ENCODE measurements at places on chromosomes 16 and 17.

DNA sequence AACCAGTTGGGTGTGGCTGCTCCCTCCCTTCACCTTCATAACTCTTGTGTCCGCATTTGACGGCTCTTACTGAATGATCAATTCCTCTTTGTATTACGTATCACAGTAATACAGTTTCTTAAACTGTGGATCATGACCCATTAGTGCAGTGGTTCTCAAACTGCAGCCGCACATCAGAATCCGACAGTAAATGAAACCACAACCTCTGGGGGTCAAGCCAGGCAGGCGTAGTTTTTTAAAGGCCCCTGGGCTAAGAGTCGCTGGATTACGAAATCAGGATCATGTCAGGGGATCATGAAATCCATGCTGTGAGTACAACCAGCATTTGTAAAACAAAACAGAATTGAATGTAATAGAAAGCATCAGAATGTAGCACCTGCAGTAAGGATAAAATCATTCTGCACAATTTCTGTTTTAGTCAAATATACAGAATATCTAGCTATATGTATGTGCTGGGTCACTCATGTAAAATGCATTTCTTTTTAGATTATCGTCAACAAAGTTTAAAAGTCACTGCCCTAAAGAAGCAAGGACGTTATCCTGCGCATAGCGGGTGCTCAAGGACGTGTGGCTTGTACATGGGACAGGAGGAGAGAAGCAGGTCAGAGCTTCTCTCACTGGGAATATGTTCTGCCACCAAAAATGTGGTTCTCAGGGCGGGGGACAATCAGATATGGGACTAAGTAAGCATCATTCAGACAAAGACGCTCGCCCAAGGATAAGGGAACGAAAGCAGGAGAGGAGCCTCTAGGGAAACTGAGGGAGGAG is 113.1 kb downstream of the ZFHX3 start:
- DNase-seq, result no peak

GRCh38 chr17:48628649-48629410 is 2.7 kb upstream of the HOXB9 start:
- DNase-seq, result no peak

- DNase-seq, result no peak
Measured at GRCh38 chr16:77297996-77298395, 98.8 kb downstream of the SYCE1L start.

DNA sequence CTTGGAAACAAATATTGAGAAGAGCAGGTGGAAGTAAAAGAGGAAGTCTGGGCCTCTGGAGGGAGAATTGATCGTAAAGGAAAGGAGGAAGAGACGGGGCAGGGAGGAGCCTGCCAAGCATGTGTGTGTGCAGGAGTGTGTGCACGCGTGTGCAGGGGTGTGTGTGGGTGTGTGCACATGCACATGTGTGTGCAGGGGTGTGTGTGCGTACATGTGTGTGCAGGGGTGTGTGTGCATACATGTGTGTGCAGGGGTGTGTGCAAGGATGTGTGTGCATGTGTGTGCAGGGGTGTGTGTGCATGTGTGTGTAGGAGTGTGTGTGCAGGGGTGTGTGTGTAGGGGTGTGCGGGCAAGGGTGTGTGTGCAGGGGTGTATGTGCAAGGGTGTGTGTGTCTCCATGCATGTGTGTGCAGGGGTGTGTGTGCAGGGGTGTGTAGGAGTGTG is 10.0 kb downstream of the CEP295NL start:
- DNase-seq, result no peak

DNA sequence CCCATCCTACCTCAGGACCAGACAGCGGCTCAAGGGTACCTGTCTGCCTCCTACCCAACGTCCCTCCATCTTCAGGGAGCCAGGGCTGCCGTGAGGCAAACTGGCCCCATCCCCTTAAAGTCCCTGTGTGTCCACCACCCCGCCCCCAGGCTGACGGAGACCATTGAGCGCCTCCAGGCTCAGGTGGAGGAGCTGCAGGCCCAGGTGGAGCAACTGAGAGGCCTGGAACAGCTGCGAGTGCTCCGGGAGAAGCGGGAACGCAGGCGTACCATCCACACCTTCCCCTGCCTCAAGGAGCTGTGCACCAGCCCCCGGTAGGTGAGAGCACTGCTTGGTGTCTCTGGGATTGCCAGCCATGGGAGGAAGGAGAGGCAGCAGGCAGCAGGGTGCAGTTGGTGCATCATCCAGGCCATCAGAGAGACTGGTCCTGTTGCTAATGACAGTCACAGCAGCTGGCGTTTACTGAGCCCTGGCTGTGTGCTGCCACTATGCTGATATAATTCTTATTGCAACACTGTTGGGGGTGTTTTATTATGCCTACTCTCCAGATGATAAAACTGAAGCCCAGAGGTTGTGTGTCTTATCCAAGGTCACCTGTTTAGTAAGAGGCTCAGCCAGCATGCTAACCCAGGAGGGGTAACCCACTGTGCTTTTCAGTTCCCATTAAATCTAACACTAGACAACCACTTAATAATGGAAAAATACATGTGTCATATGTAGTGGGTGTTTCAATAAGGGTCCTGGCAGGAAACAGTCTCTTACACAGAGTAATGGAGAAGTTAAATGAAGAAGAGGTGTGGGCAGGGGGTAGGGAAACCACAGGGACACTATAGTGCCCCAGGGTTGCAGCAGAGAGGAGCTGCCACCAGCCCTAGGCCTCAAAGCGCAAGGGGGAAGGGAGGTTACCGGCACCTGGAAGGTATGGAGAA is 10.3 kb upstream of the MRPL58 start:
- DNase-seq, result no peak

GRCh38 chr16:71585318-71585703 is 8.4 kb upstream of the TAT start:
- no peak for DNase-seq

- no peak for DNase-seq
Measured at GRCh38 chr17:10021272-10021984, 116.4 kb upstream of the RCVRN start.

DNA sequence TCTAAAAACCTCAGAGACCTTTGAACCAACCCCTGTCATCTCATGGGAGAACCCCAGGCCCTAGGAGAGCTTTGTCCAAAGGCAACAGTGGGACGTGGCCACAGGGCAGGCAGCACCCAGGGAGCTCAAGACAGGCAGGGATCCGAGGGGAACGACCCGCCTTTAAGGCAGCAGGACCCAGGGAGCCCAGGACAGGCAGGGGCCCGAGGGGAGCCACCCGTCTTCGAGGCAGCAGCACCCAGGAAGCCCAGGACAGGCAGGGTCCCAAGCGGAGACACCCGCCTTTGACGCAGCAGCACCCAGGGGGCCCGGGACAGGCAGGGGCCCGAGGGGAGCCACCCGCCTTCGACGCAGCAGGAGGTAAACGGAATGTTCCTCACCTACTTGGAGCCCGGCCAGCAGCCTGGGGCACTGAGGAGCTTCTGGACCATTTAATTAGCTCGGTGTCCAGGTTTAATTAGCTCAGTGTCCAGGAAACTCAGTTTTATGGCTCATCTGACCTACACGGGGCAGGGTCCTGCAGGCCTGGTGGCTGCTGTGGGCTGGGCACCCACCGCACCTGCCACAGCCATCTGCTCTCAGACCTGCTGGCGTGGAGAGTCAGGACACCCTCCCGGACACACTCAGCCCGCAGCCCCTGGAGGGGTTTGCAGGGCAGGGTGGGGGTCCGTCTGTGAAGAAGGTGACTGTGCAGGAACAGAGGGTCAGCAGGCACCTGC is 24.4 kb downstream of the PIEZO1 start:
- no peak for DNase-seq

GRCh38 chr17:68356520-68356919 is 65.2 kb downstream of the ARSG start:
- no peak for DNase-seq

- no peak for DNase-seq
Measured at GRCh38 chr16:80324371-80324770, 216.4 kb upstream of the DYNLRB2 start.

GRCh38 chr16:49659356-49659755 is 196.6 kb downstream of the ZNF423 start:
- DNase-seq, result no peak

DNA sequence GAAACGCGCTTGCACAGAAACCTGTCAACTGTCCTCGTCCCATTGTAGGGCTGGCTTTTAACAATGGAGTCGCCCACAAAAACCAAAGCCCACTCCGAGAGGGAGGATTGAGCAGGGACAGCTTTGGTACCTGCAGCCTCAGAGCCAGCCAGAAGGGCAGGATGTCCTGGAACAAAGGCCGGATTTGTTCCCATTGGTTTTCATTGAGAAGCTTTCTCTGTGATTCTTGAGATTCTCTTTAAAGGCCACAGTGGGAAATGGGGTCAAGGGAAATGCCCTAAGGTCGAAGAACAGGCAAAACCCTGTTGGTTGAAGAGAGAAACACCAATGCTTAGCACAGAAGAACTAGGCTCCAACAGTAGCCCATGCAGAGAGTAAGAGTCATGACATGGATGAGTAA is 65.4 kb downstream of the C16orf78 start:
- no peak for DNase-seq

DNA sequence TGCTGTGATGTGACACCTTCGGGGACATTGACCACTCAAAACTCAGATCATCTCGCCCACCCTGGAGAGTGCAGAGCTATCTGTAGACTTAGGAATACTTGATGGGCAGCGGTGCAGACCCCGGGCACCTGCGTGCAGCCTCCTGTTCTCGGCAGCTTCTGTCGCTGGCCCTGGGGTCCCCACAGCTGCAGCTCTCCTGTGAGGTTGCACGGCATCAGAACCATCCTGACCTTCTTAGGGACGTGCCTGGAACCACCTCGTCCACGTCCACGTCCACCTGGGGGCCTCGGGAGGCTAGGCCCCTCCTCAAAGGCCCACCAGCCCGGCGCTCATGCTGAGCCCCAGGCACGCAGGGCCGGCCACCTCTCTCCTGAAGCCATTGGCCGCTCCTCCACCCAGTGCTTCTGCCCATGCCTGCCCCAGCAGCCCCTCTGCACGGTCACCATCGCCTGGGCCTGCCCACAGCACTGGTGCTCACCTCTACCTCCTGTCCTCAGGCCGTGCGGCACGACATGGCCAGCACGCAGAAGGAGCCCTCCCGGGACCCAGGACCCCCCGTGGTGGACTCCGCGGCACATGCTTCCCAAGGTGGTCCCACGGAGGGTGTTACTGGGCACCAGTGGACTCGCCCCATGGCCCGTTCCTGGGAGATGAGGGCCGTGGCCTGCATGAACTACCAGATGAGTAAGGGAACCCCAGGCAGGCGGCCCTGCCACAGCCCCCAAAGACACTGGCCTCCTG is 2.3 kb upstream of the WFIKKN1 start:
- no peak for DNase-seq

- no peak for DNase-seq
Measured at GRCh38 chr17:66276328-66276937, 26.0 kb upstream of the PRKCA start.

DNA sequence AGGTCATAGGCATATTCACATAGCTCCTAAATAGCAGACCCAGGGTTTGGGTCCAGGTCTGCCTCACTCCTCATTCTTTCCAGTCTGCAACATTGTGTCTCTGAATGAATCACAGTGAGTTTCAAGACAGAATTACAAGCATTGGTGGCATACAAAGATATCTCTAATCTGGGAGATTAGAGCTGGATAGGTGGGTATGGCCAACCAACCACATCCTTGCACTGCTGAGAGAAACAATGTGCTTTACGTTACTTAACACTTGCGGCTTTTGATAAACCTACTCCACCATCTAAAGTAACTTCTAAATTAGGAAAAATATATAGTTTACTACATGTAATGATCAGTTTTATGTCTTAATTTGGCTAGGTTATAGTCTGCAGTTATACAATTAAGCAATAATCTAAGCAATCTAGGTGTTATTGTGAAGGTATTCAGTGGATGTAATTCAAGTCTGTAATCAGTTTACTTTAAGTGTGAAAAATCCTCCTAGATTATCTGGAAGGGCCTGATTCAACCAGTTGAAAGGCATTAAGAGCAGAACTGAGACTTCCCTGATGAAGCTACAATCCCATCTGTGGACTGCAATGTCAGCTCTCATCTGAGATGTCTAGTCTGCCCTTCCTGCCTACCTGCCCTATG is 26.7 kb downstream of the CDH11 start:
- no peak for DNase-seq

- no peak for DNase-seq
Measured at GRCh38 chr17:83151442-83152226, 72.2 kb downstream of the METRNL start.

DNA sequence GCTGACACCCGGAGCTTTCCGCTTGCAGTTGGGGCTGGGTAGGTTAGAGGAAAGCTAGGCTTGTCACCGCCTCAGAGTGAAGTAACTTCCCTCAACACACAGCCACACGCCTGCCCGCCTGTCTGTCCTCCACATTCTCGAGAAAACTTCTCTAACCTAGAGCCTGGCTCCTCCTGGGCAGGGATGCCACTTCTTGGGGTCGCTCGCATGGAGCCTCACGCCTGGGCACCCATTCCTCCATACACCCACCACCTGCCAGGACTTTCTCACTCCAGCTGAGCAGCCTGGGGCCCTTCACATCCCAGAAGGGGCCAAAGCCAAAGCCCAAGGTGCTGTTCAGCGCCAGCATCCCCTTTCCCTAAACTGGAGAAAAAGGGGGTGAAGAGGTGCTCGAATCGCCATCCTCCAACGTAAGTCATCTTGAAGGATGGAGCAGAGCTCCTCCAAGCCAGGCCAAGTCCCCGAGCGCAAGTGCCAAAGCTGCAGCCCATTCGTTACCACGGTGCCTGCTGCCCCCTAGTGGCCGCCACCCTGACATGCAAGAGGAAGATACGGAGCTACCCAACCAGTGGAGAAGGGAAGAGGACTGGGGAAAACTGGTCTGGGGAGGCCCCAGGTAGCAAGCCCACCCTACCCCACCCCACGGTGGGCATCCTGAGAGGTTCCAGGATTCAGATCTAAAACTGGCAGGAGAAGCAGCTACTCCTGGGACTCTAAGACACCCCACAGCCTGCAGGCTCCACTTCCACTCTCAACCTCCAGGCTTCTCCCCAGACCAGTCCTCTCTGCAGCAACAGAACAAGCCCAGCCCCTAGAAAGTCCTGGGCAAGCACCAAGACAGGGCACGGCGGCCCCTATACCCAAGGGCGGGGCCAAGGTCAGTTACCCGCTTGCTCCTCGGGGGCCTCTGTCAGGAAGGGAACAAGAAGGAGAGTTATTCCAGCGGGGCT is 63.1 kb downstream of the MYO18A start:
- peak; percentile 71 for DNase-seq

- no peak for DNase-seq
Measured at GRCh38 chr17:37614391-37614790, 5.2 kb upstream of the SYNRG start.

DNA sequence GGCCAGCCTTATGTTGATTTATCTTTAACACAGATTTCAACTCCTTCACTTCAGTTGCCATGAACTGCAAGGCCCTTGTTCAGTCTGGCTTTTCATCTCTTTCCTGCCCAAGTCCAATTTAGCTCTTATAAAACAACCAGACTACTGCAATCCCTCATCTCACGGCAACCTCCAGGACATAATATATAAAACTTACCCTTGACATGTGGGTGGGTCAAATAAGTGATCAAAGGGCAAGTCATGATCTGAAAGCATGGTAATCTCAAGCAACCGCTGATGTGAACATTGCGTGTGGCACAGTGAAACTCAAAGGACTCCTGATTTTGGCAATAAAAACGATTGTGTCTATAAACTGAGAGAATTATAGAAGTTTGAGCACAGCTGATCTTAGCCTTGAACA is 364.6 kb downstream of the CDH13 start:
- no peak for DNase-seq

Data from GM12892 (cell line).